NB4 (cell line): ENCODE measurements at places on chromosomes 1 and 21.

DNA sequence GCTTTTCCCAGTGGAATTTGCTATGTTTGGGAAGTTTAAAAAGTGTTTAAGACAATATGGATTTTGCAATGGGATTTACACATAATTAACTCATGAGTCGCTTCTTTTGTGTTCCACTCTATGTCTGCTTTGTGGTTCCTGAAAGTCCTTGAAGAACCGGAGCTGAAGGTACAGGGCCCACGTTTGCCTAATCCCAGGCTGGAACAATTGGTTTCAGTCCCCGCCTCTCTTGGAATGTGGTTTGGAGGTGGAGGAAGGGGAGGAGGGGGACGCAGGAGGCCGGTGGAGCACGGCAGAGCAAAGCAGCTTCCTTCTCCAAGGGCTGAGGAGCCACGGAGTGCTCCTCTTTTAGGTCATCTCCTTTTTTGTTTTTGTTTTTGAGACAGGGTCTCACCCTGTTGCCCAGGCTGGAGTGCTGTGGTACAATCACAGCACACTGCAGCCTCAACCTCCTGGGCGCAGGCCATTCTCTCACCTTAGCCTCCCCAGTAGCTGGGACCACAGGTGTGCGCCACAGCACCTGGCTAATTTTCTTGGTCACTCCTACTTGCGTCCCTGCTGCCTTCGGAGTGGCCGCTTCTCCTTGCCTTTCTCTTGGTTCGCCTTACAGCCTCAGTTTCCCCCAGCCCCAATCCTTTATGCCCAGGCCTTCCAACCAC is 129.5 kb upstream of the ERRFI1 start:
- no peak for DNase-seq

DNA sequence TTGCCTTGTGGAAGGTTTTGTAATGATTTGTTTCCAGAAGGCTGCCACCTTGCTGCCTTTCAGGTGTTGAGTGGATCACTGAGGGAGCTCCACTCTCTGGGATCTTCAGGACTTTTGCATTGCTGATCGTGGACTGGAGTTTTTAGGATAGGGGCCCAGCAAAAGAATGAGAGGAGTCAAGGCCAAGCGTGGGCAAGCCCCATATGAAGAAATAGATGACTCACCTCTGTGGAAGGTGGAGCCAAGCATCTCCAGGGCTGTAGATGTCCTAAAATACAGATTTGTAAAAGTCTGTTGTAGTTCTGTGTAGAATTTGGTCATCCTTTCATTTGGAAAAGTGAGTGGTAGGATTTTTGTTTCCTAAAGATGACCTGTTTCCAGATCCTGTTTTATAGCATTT is 67.0 kb downstream of the ST3GAL3 start:
- peak; percentile 72 for DNase-seq

GRCh38 chr1:14872762-14873161 is 274.3 kb downstream of the KAZN start:
- no peak for DNase-seq

GRCh38 chr1:208069317-208069716 is 158.4 kb upstream of the CD34 start:
- no peak for DNase-seq

DNA sequence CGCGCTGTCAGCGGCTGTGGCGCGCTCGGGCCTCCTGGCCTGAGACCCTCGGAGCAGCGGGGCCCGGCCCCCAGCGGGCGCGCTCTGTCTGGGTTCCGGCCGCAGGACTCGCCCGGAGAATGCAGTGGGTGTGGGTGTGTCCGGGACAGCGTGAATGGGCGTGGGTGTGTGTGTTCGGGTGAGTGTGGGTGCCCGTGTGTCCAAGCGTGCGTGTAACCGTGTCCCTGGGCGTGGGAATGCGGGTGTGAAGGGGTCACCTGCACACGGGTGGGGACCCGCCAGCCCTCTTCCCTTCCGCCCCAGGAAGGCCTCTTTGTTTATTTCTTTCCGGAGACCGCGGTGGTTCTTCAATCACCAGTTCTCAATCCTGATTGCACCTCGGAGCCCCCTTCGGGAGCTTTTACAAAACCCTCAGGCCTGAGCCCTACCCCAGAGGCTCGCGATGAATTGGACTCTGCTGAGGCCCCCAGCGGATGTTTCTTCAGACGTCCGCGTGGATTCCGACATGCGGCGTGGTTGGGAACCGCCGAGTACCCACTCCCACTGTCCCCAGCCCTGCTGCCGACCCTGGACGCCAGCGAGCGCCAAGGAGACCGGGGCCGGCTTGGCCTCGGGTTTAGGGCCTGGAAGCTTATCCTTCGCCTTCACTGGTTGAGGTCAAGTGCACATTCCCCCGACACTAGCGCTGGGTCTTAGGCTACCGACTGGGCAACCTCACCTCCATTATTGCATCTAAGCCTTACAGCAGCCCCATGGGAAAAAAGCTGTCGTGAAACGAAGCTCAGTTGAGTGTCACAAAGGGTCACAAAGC is 19.3 kb downstream of the SERTAD4 start:
- no peak for DNase-seq

GRCh38 chr1:14605945-14606344 is 7.5 kb downstream of the KAZN start:
- no peak for DNase-seq

DNA sequence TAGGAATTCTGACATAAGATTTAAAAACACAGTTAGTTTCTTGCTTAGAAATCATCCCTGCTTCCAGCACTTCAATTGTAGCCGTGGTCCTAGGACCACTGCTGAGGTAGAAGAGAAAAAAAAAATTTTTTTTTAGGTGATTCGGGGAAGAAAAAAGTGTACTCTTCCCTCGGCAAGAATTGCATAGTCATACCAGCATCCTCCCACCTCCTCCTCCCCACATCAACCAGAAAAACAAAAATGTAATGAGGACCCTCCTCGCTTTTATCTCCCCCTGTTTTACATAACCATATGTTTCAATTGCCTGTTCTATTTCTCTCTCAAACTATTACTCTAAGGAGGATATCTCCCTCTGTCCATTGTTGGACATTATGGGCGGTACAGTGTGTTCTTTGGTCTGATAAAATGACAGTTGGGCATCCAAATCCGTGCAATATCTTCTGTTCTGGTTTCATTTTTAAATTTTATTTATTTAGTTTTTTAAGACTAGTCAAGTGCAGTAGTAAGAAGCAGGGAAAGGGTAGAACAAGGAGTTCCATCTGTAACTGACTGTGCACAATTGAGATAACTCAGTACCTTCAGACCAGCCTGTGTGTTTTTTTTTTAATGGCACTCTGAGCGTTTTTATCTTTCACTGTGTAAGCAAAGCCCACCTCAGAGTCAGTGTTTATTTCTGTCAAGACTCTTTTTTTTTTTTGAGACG is 10.4 kb upstream of the MFSD2A start:
- no peak for DNase-seq

DNA sequence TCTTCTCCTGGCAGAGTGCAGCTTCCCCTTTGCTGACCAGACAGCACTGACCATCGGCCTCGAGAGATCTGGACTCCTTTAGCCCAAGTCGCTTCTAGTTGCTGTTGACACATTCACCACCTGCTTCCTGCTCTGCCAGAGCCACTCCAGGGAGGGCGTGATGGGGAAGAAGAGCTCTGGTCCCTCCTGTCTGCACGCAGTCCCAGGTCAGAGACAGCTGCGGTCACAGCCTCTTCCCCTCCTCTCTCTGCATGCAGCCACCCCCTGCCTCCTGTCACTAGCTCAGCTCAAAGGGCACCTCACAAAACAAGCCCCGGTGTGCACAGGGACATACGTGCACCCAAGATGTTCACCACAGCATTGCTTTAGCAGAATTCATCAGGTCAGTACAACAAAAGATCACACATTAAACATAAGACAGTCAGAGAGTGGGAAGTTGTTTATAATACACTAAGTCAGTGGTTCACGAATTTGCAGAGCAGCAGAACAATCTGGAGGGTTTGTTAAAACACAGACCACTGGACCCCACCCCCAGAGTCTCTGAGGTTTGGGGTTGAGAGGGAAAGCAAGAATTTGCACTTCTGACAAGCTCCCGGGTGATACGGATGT is 132.9 kb downstream of the SYF2 start:
- peak; percentile 91 for DNase-seq

DNA sequence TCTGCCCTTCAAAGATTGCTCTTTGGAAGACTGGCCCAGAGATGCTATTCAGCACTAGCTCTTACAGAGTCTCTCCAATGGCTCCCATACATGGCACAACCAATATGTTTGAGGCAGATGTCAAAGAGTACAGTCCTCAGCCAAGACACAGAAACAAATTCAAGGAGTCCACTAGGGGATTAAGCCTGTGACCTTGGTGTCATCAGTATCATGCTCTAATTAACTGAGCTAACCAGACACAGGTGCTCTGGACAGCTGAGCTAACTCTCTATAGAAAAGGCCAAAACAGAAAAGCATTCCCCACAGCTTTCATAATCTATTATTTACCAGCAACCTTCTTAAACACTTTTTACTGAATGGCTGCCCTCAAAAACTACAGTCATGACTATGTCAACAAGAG is 666.0 kb upstream of the PLXNA2 start:
- no peak for DNase-seq

DNA sequence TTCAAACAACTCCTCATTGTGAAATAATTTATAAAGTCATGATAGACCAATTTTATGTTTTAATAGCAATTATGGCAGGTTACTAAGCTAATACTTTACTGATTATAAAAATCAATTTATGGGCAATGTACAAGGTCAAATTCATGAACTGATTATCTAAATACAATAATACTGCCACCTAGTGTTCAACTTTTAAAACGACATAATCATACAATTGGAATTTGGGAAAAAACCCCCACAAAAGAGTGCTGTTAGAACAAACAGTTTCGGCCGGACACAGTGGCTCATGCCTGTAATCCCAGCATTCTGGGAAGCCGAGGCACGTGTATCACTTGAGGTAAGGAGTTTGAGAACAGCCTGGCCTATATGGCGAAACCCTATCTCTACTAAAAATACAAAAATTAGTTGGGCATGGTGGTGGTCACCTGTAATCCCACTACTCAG is 14.0 kb downstream of the GTF2B start:
- DNase-seq, result peak; percentile 31
